ENCODE measurements at places on chromosomes 3 and 15.

DNA sequence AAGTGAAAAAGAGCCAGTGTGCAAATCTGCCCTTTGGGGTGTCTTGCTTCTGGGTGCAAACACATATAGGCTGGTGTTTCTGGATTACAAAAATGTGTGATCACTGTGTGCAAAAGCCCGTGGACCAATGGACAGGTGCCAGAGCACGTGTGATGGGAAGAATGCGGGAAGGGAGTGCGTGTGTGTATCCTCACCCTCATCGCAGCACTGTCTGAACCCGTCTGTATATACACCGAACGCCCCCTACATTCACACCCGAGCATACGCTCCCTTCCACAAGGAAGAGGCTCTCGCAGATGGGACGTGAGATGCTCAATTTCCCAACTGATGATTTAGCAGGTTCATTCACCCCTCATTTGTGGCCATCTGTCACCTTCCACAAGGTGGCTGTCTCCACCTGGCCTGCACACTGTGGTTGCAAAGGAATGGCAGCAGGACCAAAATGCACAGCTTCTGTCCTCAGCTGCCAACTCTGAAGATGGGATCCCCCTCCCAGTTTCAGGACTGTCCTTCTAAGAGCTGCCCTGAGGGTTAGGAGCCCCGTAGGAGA is 19.4 kb upstream of the SLC6A1 start:
- DNase-seq, result no peak

DNA sequence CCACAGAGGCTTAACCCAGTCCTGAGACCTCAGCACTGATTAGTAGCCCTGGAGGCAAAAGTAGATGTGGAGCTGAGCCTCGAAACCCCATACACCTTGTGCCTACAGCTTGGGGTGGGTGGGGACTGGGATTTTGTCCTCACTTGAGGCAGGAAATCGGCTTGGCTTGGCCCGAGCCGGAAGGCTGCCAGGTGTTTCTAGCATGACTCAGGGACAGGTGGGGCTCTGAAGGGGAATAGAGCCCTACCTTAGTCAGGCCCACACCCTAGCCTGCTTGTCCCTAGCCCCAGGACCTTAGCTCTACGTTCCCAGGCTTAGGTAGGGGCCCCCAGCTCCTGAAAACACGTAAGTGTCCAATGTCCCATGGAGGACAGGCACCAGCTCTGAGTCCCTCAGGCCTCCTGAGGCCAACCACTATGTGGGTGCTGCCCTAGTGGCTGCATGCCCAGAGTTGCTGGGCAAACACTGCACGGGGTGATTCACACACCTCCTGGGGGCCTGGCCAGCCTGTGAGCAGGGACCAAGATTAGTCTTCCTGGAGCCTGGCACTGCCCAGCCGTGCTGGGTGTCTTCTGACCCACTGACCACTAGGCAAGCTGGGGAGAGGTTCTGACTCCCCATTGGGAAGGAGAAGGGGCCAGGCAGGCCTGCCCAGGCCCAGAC is 3.1 kb downstream of the MST1R start:
- DNase-seq, result peak; percentile 35

DNA sequence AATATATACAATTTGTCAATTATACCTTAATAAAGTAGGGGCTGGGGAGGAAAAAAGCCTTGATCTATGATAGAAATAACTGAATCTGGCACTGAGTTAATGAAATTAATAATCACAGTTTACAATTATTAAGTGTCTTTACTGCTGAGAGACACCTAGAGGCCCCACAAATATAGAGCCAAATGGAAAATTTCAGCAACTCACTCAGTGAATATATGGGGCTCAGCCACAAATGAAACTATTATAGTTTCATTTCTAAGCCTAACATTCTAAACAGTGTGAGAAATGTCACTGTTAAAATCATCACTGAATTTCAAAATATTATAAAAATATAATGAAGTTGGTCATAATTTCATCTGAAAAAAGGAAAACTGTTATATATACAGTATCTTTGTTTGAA is 40.3 kb downstream of the GNB4 start:
- DNase-seq, result no peak

- no peak for DNase-seq
These were observed 26.0 kb upstream of the TM4SF1 start for GRCh38 chr3:149403443-149403842.

DNA sequence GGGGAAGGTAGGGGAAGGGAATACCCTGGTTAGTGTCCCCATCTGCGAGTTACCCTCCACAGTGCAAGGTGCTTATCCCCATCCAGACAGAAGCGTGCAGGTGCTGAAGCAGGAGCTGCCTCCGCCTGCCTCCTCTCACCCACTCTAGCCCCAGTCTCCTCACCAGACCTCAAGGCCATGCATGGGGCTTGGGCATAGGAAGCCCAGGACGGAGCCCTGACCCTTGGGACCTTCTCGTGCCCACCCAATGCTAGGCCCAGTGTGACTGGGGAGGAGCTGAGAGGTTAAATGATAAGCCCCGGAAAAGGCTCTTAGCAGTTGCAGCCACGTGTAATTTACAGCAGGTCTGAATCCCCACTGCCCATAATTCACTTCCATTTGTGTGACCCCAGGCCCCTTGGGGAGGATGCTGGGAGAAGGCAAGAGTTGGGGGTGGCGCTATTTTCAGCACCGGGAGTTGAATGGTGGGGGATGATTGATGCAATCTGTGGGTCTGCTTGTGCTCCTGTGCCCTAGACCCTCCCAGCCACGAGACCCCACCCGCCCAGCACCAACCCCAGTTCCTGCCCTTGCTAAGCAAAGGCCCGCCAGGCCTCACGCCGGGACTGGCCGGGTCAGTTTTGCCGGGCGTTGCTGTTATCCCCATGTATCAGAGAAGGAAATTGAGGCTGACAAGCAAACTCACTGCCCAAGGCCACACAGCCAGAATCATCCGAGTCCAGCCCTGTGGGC is 14.5 kb upstream of the PLXND1 start:
- DNase-seq, result no peak

DNA sequence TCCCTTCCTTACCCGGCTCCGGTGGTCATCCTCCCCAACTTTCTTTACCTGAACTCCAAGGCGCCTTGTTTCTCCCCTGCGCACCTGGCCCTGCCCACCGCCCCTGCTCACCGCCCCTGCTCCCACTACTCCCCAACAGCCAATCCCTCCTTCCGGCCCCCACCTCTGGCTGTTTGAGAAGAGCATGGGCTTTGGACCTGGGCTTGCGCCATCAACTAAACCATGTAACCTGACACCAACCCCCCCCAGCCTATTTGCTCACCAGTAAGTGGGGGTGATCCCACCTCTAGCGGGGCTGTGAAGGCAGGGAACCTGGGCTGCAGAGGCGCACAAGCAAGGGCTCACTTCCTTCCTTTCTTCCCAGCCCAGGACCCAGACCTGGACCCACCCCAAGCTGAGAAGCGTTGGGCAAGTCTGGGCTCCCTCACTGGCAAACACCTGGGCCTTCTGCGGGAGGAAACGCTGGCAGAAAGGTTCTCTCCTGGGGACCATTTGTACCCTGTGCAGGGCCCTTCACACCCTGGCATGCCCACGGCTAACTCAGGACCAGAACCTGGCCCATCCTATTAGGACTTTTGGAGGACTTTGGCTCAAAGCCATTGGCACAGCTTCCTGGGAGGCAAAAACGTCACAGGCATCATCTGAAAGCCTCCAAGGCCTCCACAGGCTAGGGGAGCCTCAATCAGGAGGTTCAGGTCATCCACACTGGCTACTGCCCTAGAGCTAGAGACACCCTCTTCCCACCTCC is at the start of gene PLXNB1:
Gene PLXNB1 (minus strand): TSS at position 127 of the 748 bp plus-strand sequence. CDS start 5,475 bp downstream, outside the sequence.
- DNase-seq, result no peak

All from amniotic stem cell (primary cell).